ENCODE measurements at places on chromosomes 2 and 18.

GRCh38 chr2:1186421-1186820, 226.8 kb upstream of the TPO start:
- no peak for DNase-seq

- no peak for DNase-seq
These were observed 66.5 kb upstream of the RBM44 start for GRCh38 chr2:237732070-237732469.

- no peak for DNase-seq
These were observed 209.7 kb downstream of the WDPCP start for GRCh38 chr2:63378589-63378988.

DNA sequence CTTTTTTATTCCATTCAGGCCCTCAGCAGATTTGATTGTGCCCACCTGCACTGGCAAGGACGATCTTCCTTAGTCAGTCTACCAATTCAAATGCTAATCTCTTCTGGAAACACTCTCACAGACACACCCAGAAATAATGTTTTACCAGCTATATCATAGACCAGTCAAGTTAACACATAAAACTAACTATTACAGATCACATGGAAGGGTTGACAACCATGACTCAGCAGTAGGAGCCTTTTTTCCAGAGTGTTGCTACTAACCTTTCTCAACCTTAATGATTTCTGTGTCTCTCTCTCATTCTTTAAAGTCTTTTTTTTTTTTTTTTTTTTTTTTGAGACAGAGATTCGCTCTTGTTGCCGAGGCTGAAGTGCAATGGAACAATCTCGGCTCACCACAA, 143.5 kb upstream of the MSH6 start:
- no peak for DNase-seq

DNA sequence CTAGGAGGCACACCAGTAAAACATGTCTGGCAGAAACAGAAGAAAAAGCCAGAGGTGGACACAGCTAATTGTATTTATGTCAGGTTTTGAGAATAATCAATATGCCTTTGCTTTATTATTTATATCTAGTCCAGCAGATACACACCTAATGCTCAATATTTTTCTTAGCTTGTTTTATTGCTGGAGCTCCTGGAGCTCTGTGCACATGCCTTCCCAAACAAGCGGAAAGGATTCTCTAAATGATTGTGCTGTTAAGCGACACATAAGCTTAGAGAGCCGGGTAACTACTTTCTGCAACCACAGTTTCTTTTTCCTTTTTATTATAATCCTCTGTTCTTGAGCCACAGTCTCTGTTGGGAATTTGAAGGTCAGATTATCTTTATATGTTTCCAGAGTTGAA, 177.3 kb upstream of the ST6GAL2 start:
- no peak for DNase-seq

DNA sequence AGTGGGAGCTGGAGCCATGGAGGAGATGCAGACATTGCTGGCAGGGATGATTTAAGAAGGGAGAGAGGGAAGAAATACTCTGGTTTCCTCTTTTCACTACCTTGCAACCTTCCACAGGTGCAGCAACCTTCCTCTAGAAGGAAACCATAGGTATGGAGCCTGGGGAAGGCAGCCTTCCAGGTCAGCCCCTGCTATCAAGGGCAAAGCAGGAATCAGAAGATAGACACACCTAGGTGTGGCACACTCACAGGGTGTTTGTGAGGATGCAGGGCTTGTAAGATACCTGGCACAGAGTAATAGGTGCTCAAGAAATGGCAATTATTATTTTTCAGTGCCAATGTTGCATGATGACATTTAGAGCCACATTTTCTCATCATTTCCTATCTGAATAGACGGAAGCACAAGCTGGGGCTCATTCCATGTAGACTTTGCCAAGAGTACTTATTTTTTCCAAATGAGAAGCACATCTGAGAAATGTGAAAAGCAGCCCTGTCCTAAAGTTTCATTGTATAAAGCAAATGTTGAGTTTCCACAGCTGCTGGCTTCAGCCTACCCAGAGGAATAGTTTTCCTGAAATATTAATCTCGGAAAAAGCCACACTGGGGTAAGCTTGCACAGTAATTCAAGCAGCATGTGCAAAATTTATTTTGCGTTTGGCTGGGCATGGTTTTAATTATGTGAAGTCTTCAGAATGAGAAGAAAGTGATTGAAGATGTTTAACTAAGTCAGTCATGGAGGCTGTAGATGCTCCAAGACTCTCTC, 20.6 kb downstream of the EVA1A start:
- no peak for DNase-seq

DNA sequence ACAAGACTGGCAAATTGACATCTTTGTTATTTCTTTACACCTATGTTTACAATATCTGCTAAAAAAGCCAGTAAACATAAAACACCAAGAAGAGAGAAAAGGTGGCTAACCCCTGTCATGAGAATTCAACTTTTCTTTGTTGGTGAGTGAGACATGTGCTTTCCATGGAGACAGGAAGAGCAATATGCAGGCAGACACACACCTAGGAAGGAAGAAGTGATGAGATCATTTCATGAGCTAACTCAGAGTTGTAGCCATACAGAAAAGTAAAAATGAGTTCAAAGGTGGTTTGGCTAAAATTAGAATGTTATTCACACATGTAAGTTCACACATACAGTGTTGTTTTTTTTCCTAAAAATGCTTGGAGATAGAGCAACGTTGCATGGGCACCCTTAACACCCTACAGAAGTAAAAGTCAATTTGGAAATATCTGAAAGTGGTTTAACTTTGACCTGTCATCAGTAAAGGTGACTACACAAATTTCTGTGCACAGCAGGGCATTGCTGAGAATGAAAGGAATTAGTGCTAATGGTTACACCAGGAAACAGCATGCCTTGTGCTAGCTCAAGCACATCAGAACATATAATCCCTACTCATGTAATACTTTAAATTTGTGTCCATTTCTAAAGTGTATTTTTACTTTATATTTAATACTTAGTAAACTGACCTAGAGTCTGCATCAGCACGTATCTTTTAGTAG, 557.6 kb downstream of the CBLN2 start:
- DNase-seq, result no peak

- no peak for DNase-seq
These were observed 64.8 kb upstream of the RBM44 start for GRCh38 chr2:237733677-237734300.

GRCh38 chr18:80229363-80229762, 18.0 kb downstream of the PARD6G start:
- DNase-seq, result no peak

DNA sequence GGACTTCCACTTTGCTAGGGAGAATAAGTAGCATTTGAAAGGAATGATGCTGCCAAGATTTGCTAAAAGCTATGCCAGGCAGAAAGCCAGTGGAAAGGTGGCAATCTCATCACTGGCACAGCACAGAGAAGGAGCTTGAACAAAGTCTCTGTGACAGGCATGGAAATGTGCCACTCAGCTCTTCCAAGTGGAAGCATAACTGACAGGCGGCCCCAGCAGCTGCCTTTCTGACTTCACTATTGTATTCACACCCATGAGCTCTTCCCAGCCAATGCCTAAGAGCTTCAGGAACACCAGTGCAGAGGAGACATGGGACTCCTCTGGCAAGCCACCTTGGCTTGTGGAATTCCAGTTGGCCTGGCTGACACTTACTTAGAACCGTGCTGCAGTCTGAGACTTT, 134.6 kb upstream of the REG3G start:
- no peak for DNase-seq

DNA sequence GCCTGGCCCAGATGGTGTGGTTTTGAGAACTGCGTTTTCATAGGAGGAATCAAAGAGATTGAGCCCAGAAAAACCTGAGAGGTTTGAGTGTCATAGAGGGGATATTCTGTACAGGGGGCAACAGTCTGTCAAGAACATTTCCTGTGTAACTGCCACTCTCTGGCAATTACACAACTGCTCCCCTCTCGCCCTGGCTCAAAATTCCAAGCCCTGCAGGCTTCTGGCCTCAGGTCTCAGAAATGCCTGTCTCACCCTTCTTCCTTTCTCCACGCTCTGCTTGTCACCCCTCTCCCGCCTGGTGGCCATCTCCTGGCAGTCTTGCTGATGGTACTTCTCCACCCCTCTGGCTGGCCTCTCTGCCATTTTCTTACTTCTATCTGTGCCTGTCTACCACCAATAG, 4.0 kb downstream of the VAMP5 start:
- no peak for DNase-seq

- no peak for DNase-seq
These were observed 102.9 kb downstream of the DHRS9 start for GRCh38 chr2:169172151-169172735.

DNA sequence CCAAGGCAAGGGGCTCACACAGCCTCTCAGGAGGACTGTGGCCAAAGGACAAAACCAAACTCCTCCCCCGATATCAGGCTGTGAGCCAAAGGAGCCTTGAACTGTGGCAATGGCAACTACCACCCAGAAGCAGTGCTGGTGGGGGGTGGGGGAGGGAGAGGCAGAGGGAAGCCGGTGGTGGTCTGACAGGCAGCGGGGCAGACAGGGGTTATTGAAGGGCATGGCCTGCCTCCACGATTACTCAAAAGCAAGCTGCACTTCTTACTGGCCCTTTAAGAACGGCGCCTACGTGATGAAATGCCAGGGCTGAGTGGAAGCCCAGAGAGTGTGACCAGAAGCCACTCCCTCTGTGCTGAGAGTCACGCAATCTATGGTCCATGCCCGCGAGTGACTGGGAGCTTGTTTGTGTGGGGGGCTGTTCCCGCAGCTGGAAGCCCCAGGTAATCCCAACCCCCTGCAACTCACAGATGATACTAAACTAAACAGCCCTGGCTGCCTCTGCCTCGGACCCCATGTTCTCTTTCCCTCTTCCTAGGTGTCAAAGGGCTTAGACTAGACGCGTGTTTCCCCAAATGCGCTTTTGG, 128.2 kb upstream of the CXCR4 start:
- DNase-seq, result no peak

DNA sequence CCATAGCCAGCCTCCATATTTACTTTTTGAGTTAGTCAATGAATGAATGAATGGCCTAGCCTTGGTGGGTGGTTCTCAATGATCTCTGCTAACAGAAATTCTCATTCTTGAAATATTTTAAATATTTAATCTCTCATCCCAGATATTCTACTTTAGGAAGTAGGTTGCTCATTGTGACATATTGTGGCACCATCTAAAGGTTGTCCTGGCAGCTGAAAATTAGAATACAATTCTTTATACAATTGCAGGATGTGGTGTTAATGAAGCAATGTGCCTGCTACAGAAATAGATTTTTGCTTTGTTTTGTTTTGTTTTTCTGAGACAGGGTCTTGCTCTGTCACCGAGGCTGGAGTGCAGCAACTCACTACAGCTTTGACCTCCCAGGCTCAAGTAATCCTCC, 35.8 kb downstream of the SCG2 start:
- DNase-seq, result no peak

- peak; percentile 24 for DNase-seq
These were observed 69.8 kb upstream of the TANK start for GRCh38 chr2:161090411-161090810.

DNA sequence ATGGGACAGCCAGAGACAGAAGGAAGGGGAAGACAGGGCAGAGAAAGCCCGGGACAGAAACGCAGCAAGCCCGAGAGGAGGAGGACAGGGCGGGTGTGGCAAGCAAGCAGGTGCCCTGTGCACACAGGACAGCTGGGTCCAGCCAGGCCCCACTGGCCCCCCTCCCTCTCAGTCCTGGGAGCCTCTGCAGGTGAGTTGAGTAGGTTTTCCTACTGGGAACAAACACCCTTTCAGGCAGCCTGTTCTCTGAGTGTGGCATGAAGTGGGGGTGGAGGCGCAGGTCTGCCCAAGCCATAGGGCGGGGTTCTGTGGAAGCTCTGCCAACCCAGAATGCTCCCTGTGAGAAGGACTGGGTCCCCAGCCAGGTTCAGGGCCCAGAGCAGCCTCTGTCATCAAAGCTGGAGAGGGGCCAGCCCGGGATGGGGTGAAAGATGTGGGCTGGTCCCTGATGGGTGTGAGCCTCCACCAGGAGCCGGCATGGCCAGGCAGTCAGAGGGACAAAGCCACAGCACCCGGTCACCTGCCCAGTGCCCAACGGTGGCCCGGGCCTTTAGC, 129.4 kb downstream of the TFCP2L1 start:
- DNase-seq, result no peak

DNA sequence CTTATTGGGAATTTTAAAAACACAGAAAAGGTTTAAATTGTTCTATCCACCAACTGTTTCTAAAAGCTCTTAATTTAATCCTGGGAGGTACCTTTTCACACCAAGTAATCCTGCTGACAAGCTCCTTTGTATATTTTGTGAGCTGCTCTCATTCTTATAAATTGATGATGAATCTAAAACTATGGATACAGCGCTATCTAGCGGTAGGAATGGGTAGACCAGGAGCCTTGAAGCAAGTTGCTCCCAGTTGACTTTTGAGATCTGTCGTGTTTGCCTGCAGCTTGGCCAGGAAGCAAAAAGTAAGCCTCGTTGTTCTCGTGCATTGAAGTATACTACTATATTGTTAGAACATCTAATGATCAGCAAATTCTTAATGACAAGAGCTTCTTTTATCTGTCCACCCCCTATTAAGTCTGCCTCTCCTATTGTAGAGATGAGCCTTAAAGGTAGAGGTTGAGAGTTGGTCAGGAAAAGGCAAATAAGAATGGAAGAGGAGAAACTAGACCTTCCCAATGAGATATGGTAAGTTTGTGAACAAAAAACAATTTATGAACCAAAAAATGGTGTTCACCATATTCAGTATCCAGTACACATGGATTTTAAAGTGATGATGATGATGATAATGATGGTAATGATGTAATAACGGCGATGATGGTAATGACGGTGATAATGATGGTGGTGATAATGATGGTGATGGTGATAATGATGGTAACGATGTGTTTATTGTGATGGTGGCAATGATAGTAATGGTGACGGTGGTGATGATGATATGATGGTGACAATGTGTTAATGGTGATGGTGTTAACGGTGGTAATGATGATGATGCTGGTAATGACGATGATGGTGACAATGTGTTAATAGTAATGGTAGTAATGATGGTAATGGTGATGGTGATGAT, 212.1 kb upstream of the NCKAP5 start:
- peak; percentile 12 for DNase-seq

- DNase-seq, result no peak
These were observed 319.4 kb upstream of the SLC39A10 start for GRCh38 chr2:195337597-195337996.

GRCh38 chr2:43848214-43848613, 9.4 kb downstream of the ABCG8 start:
- no peak for DNase-seq

DNA sequence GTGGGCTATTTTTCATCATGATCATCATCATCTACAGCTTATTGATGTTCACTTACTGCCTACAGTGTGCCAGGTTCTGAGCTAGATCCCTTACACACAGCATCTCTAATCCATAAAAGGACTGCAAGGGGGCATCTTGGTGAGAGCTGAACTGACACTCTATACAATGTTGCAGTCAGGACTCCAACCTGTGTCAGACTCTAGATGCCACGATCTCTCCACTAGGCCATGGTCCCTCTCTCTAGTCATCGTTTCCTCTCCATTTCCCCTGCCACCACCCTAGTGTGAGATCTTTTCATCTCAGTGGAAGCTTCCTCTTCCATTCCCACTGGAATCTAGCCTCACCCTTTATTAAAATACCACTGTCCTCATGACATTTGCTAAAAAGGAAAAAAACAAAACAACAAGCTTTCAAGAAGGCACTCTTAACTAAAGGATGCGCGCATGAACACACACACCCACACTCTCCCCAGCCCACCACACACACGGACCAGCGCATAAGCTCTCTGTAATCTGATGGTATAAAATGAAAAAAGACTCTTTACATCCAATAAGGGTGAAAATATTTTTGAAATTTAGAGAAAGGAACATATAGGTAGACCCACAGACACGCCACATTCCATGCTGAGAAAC, 93.4 kb upstream of the THOC1 start:
- no peak for DNase-seq

GRCh38 chr2:57884281-57884680, 162.3 kb upstream of the VRK2 start:
- DNase-seq, result no peak

Data from stimulated activated CD4-positive, alpha-beta T cell treated with anti-CD3 and anti-CD28 coated beads, Interleukin-2, amount 100 ng/mL, for 24 hours (primary cell).